ENCODE measurements at places on chromosomes 3 and 15.

GRCh38 chr3:116815831-116816588, 106.4 kb downstream of the TUSC7 start:
- no peak for DNase-seq

- DNase-seq = no peak
Measured at GRCh38 chr3:9347081-9347480, 15.8 kb upstream of the THUMPD3 start.

GRCh38 chr3:13159890-13160289, 86.7 kb upstream of the IQSEC1 start:
- DNase-seq = no peak

DNA sequence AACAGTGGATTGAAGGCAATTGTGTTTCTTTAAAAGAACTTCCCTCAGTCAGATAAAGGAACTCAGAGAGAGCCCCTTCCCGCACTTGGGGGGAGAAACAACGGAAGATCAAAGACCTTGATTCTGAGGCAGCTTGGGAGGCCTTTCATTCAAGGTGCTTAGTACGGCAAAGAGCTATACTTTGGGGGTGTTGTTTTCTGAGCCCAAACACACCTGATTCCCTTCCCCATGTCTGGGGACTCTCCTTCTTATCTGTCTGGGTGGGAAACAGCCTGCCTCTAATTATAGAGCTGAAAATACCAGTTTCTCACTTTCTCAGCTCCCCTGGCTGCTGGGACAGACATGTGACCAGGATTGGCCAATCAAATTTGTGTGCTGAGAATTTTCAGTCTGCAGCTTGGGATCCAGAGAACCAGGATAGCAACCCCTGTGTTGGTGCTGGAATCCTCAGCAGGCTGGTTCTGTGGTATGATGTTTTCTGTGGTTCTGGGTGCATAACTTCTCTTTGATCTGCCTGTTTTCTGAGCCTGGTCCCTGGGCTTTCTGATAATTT, 19.4 kb upstream of the IQCF6 start:
- DNase-seq = no peak

DNA sequence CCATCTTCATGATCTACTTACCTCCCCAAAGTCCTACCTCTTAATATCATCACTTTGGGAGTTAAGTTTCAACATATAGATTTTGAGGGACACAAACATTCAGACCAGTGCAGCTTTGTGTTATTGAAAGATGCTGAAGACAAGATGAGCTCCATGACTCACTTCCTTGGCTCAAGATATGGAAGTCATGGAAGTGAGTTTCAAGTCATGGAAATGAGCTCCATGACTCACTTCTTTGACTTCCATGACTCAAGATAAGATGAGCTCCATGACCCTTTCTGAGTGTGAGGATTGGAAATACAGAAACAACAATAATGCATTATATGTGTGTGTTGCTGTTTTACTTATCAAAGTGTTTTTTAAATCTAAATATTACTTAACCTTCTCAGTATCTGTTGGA, 170.2 kb upstream of the TPRG1 start:
- DNase-seq = no peak

DNA sequence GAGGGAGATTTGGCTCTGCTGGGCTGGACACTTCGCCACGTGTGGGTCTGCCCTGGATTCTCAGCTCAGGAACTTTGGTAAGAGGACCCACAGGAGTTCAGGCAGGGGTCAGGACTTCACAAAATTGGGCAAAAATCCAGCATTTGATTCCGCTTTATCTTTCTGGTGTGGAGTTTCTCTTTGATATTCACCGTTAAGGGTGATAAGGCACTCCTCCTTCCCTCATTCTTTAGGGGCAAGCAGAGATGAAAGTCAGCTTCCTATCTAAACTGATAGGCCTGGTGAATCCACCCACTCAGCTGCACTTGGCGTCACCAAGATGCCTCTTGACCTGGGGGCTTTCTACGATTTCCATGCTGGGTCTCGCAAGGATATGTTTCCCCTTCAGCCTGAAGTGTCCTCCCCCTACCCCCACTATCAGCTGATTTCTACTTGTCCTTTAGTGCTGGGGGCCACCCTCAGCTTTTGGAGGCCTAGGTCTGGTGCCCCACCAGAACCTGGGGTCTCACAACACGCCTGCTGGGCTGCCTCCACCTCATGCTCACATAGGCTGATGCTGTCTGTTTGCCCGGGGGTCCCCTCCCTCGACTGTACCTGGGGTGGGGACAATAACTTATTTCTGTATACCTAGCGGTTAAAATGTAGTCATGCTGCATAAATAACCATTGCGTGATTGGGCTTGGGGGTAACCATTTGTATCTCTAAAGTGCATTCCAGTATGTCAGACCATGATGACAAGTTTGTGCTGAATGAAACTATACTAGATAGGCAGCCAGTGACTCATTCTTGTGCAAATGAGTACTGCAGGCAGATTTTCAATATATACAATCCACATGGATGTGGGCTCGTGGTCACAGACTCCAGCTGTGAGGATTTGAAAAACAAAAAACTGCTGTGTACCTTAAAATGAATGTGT, 248.3 kb downstream of the ADAMTS17 start:
- DNase-seq = no peak

DNA sequence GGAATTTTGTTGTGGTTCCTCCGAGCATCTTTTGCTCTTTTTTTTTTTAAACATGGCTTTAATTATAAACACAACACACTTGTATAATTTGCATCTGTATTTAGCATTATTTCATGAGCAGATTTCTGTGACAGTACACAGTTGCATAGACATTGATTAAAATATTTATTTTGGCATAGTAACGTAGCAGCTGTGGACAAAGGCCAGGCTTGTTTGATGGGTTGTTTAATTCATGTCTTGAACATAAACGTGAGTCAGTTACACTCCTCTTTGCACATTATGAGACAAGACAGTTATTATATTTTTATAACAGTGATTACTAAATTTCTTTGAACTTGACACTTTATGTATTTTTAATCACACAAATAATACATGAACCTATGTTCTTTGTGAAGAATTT, 182.5 kb downstream of the CACNA2D3 start:
- DNase-seq = no peak

All from Peyer's patch (tissue), 4 donors.